ENCODE measurements at places on chromosomes 5 and 9. TPM values are rescaled to one million over a fixed set of nuclear protein-coding genes. Genes with fewer than 3 reads are reported as not detected.

ARHGEF39 gene
- total RNA-seq = 1.6 TPM

ISL1 gene
- total RNA-seq = not detected

ADAMTS6 gene
- 578 TPM for total RNA-seq

LCN9 gene
- not detected for total RNA-seq

GARIN3 gene
- total RNA-seq = not detected

Data from placental epithelial cell (primary cell).